ENCODE measurements at places on chromosomes 1 and 21.

DNA sequence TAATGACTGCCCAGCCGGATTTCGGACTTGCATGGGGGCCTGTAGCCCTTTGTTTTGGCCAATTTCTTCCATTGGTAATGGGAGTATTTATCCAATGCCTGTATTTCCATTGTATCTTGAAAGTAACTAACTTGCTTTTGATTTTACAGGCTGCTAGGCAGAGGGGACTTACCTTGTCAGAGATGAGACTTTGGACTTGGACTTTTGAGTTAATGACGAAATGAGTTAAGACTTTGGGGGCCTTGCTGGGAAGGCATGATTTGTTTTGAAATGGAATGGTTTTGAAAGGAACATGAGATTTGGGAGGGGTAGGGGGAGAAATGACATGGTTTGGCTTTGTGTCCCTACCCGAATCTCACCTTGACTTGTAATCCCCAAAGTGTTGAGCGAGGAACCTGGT is 9.6 kb downstream of the UBE2G2 start:
- no peak for DNase-seq

DNA sequence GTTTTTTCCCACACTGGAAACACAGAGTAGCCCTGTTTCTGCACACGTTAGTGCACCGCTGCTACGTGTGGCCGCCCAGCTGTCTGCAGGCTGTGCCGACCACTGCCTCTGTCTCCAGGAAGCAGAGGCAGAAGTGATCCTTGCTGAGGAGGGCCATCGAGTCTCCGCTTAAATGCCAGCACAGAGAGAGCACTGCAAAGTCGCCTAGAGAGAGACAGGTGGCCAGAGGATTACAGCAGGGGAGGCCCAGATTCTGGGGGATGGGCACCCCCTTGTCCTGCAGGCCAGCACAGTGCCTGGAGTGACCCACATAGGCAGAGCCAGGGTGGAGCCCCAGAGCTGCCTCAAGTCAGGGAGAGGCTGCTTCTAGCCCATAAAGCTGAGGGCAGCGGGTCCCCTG is 6.1 kb downstream of the TPRG1L start:
- no peak for DNase-seq

DNA sequence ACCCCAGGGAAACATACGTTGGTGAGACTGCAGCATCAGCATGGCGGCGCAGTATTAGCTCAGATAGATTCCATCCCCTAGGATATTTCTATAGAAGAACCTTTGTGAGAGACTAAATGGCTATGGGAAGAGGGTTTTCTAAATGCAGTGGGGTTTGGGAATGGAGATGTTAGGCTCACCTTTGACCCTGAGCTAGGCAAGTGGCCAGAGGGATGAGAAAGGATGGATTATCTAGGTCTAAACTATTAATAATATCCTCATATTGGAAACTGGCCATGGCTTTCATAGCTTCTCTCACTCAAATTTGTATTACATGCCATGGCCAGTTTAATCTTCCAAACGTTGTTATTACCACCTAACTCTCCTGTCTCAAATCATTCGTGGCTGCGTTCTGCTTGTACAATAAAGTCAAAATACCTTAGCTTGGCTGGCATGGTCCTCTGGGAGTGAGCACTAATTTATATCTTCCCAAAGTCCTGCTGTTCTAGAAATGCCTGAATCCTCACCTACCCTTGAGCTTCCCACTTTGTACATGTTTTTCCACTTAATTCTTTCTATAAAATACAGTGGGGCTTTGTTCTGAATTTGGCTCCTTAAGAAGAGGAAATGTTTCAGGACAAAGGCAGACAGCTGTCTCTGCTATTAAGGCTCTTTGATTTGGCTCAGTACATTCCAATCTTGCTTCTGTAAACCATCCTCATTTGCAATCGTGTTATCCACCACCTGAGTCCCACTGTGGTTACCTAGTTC is 31.0 kb upstream of the COG2 start:
- no peak for DNase-seq

- no peak for DNase-seq
Observed at GRCh38 chr1:9230869-9231533, 3.6 kb upstream of the H6PD start.

DNA sequence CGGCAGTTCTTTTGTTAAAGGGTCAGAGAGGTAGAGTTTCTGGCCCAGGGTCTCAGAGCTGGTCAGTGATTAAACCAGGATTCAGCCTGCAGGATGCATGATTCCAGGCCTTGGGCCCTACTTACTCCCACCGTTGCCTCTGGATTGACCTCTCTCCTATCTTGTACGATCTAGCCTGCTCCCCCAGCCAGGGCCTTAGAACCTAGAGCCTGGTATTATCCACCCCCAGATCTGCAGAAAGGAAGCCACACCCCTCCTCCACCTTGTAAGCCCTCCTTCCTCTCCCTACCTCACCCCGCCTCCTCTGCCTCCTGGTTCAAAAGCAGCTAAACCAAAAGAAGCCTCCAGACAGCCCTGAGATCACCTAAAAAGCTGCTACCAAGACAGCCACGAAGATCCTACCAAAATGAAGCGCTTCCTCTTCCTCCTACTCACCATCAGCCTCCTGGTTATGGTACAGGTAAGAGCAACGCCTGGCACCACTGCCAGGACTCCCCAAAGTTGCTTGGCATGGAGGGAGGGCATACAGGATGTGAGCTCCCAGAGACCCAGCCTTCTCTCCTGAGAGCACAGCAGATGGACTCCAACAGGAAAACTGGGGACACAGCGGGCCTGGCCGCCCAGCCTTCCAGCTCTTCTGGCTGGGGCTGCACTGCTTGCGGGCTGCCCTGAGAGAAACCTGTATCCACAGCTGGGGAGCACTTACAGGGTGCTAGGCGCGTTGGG is at the start of gene CD52:
CD52 (plus strand) TSS at position 347 of the 726 bp plus-strand sequence; CDS start at position 407, 60 bp downstream.
- DNase-seq: peak; percentile 80

DNA sequence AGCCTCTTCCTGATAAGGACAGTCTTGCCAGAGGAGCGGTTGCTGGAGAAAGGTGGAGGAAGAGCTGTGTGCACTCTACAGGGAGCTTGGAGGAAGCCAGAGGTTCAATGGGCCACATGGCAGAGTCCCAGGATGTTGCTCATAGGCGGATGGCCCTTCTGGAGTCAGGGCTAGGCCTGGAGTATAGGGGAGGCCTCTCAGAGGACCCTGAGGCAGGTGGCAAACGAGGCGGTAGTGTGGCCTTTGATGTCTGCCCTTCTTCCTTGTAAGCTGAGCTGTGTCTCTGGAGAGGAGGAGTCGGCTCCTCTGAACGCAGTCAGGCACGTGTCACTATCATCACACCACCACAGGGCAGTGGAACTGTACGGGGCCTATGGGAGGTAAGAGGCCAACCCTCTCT is 8.6 kb downstream of the PKP1 start:
- DNase-seq: no peak

- no peak for DNase-seq
Observed at GRCh38 chr1:38061883-38062328, 15.3 kb upstream of the POU3F1 start.

DNA sequence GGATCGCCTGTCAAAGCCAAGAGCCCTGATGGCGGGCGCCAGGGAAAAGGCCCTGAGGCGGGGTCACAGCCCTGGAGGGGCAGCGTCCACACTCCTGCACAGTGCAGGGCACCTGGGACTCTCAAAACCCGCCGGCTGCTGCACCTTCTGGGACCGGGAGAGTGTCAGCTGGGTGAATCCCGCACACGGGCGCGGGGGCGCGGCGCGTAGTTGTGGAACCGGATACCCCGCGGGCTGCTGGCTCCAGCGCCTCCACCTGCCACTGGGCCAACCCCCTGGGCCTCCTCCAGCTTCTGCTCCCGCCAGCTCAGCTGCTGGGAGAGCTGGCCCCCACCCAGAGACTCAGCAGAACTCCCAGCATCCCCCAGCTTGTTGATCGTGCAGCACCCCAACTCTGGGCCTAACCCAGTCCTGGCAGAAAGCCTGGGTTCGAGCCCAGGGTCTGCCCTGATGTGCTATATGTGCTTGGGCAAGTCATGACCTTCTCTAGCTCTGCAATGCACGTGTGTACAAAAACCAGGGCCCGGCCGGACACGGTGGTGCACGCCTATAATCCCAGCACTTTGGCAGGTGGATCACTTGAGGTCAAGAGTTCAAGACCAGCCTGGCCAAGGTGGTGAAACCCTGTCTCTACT is 33.8 kb downstream of the NECAP2 start:
- DNase-seq: no peak

- peak; percentile 11 for DNase-seq
Observed at GRCh38 chr1:207217778-207218511, 103.5 kb upstream of the CD55 start.

Data from germinal center (tissue), 1 donor.